ENCODE measurements at places on chromosomes 5 and 9.
A peak's percentile ranks its signal among the peaks of the same experiment; 100 is the strongest.

DNA sequence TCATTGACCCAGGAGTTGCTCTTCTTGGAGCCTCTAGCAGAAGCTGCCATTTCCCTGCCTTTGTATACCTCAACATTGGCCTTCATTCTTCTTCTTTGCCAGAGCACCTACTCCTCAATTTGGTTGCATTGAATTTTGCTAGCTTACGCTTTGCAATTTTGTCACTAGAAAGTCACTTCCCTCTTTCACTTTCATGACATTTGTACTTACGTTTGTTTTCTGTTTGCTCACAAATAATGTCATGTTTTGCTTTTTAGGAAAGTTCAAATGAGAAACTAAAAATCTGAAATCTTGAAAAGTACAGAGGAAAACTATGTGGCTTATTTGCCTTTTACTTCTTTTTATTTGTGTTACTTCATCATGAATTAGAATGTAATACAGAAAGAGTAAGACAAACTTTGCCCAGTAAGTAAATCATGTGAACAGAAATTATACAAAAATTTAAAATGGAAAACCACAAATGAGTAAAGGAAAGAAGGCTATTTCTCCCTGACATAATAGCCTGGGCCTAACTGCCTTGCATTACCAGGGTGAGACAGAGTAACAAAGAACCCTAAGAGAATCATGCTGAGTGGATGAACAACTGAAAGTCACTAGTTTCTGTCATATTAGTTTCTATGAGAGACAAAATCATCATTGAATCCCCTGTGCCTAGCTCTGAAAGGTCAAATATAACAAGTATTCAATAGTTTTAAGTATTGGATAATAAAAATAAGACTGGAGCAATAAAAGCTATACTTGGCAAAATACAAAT, 7.4 kb upstream of the IFNA1 start:
- DNase-seq, result no peak

DNA sequence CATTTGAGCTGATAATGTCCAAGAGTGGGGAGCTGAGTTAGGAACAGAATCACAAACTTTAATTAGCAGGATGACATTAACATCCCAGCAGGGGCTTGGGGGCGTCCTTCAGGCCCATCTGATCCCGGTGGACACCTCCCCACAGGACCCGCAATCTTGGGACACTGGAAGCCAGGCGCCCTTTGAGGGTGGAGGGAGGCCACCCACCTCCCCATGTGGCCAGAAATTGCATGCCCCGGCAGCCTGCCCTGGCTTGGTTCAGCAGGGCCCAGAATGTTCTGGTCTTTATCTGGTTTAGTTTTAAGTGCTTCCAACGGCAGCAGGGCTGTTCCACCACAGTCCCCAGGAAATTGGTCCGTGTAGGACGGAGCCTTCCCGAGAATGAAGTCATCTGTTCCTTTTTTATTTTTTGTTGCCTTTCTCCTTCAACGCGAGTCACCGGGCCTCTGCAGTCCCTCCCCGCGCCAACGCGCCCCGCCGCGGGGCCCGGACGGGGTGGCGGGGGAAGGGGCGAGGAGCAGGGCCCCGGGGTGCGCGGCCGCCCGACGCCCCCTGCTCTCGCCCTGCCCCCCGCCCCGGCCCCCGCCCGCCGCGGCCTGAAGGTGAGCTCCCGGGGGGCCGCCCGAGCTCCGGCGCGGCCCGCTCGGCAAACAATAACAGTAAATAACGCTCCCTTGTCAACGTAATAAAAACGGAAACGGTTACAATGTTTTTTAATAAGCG, 207.9 kb downstream of the C9orf50 start:
- DNase-seq, result peak; percentile 83

DNA sequence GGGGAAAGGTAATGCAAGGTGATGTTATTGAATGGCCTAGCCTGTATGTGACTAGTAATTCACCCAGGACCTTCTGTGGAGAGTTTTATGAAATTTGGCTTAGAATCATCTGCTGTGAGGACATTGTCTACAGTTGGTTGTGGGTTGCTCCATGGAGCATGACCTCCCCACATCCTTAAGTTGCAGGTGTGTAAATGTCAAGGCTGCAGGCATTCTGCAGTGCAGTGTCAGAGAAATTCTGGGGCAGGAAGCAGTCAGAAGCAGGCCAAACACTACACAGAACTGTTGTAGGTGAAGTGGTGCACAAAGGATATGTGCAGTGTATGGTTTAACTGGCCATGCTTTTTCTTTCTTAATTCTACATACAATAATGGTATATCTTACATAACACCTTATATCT, 588.3 kb downstream of the EBF1 start:
- DNase-seq, result no peak

DNA sequence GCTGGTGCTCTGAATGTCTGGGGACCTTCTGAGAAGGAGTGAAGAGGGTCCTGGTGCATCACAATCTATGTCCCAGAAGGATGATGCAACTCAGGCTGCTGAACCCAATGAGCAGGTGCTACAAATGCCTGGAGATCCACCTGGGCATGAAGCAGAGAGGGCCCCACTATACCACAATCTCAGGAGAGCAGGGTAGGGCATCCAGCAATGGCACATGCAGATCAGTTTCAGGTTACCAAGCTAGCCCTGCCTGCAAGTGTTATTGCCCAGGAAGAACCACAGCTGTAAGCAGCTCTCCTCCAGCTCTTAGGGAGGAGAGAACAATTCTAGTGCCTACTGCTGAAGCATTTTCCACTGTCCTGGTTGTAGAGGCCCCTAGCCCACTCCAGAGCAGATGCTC, 389.2 kb upstream of the TNC start:
- no peak for DNase-seq

DNA sequence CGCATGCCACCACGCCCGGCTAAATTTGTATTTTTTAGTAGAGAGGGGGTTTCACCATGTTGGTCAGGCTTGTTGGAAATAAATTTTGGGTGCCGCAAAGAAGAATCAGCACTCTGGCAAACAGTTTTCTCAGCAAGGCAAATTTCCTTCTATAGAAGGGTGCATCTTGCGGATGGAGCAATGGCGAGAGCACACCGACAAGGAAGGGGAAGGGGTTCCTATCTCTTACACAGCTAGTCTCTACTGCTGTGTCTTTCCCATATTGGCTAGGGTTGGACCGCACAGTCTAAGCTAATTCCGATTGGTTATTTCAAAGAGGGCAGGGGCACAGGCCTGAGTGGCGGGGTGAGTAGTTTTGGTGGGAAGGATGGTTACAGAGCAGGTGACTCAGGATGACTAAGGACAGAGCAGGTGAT, 707 bp downstream of the GTF3C5 start:
- DNase-seq, result no peak

- DNase-seq, result no peak
Measured at GRCh38 chr9:811106-811531, 30.4 kb upstream of the DMRT1 start.

- DNase-seq, result peak; percentile 35
Measured at GRCh38 chr9:6902423-6902822, 144.7 kb downstream of the KDM4C start.

DNA sequence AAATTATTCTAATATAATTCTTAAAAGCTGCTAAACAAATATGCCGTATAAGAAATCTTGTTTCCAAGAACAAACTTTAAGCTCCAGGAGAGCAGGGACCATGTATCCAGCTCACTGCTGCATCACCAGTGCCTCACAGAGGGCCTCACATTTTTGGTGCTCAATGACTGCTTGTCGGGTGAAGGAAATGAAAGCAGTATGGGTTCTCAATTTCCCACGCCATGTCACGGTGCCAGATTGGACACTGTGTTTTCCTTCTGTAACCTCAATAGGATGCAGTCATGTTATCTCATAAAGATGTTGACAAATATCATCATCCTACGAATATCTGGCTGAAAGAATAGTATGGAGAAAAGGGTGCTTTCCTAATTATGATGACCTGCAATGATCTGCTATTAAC, 64.7 kb downstream of the POU5F2 start:
- DNase-seq, result no peak

DNA sequence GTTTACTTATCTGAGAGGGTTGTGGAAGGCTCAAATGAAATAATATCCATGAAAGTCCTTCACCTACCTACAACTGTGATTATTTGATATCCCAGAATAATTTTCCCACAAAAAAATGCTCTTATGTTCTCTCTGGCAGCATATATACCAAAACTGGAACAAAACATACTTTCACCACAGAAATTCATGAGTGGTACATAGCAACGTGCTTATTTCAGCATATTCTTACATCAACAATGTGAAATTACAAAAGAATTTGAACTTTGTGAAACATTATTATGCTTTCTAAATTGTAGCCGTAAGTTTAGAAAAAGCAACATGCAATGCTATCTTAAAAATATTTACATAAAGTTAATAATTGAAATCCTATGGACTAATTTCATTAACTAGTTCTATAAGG, 137.1 kb downstream of the GABRB2 start:
- DNase-seq, result no peak

GRCh38 chr5:1097381-1097987, 14.4 kb downstream of the SLC12A7 start:
- DNase-seq, result no peak

DNA sequence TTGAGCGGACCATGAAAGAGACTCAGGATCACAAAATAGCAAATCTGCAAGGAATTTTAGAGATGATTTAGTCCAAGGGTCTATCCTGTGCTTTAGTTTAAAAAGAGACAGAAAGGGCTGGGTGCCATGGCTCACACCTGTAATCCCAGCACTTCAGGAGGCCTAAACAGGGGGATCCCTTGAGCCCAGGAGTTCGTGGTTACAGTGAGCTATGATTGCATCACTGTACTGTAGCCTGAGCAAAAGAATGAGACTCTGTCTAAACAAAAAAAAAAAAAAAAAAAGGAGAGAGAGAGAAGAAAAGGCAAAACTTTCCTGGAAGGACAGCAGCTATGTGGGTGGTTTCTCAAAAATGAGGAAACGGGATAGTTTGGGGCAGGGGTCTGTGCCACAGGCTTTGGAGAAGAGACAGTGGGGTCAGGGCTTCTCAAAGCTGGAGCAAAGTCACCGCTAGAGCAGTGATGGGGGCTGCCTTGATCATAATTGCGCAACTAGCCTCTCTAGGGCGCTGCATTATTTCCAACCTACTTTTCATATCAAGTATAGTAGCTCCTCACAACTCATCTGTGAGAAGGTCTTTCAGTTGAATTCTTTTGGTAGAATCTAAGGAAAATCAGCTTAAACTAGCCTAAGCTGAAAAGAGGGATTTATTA, 8.5 kb upstream of the ANKH start:
- peak; percentile 41 for DNase-seq

- DNase-seq, result peak; percentile 58
Measured at GRCh38 chr9:103867886-103868285, 226.2 kb upstream of the SMC2 start.

- DNase-seq, result no peak
Measured at GRCh38 chr5:174381241-174381640, 335.7 kb downstream of the NSG2 start.

DNA sequence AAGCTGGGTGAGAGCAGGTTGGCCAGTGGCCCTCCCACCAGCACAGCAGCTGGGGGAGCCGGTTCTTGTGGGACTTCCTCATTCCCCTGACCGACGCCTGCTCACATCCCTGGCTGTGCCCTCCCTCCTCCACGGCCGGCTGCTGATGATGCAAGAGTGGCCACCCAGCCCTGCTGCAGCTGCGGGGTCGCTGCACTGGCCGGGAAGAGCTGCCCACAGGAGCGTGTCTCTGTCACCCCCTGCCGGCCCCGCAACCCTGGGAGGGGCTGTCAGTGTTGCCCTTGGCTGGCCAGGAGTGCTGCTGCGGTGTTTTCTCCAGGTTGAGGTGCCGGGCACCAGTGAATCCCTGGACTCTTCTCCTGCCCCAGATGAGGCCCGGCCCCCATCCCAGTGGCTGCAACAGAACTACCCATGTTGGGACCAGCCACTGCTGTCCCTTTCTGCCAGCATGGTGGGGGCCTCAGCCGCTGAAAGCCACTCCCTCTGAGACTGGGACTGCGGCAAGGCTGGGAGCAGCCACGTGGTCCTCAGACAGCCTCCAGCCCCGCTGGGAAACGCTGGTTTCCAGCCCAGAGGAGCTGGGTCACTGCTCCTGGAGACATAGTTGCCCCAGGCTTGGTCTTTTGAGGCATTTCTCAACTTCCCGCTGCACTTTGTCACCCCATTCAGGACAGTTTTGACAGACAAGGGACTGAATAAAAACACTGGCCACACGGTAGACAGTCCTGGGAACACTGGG, 739 bp downstream of the CARD9 start:
- DNase-seq, result peak; percentile 66

DNA sequence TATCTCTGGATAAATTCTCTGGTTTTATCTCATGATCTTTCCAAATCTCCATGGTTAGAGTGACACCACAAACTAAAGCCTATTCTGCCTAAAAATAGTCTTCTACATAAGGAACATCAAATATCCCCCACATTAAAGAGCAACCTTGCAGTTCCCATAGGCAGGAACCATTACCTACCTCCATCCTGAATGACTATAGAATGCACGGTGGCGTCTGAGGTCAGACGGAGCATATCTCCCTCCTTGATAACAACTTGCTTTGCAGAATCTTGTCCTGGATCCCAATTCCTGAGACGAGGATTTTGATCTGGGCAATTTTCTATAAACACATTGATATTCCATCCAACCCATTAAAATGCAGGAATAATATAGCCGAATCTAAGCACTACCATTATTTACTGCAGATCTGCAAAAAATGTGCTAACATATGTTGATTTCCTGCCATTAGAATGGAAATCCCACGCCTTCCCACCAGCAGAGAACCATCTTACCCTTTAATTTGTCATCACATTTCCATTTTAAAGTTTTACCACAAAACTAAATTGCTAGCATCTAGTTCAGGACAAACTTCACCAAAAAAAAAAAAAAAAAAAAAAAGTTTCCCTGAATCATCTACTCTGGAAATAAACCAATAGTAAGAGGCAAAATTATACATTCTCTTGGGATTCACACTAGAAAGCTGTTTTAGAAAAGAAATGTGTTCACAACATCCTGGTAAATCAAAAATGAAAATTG, 22.1 kb downstream of the CEMIP2 start:
- DNase-seq, result no peak

- DNase-seq, result no peak
Measured at GRCh38 chr9:19683715-19684114, 105.1 kb downstream of the SLC24A2 start.

GRCh38 chr5:151522226-151522625, 68.9 kb downstream of the FAT2 start:
- DNase-seq, result no peak

DNA sequence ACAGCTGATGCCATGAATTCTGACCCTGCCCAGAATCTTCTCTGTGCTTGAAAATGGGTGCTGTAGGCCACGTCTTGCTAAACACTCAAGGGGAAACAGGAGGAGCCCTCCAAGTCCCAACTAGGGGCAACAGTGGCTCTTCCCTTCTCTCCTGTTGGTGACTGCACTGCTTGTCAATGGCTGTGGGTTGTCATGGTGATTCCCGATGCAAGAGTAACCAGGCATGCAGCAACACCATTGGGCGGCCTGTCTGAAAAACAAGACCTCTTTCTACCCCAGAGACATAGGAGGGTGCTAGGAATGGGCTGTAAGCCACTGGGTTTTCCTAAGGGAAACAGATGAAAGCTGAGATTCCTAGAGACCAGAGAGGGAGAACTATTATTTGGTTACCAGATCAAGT, 201.7 kb upstream of the PANK3 start:
- no peak for DNase-seq

- peak; percentile 46 for DNase-seq
Measured at GRCh38 chr5:89972901-89973300, 436.7 kb downstream of the CETN3 start.
